ENCODE measurements at places on chromosomes 1 and 21.

DNA sequence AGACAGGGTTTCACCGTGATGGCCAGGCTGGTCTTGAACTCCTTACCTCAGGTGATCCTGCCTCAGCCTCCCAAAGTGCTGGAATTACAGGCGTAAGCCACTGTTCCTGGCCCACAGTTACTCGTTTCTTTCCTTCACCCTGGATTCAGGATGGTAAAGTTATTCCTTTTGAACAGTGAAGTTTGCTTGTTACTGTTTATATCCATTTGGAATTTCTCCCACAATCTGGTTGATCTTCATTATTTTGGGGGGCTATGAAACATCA lies 43.0 kb downstream of the WDR4 start:
- no peak for DNase-seq

DNA sequence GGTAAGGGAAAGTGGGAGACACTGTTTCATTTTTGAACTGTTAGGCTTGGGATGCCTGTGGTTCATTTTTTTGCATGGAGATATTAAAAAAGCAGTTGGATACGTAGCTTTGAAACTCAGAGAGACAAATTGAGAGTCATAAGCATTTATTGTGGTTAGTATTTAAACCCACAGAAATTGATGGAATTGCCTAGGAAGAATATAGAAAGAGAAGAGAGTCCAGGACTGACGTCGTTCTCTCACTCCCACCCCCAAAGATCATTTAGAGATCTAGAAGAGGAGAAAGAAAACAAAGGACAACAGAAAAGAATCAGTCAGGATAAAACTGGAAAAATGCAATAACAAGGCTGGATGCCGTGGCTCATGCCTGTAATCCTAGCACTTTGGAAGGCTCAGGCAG lies 73.2 kb upstream of the BMP8A start:
- no peak for DNase-seq

- DNase-seq = no peak
These were observed 26.3 kb downstream of the ZNF648 start for GRCh38 chr1:182035097-182035770.

DNA sequence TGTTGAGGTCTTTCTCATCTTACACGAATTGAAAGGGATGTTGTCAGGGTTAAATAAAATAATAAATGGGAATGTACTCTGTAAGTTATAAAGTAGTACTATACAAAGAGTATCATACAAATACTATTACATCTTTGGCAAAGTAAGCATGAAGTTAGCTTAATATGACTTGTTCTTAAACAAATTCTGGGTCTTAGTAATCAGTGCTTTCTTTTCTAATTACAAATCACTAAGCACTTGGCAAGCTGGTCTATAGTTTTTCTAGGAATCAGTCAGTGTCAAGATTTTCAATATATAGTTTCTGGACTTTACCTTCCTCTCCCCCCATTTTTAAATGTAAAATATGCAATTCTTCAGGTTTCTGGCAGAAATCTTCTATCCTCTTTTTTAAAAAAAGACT lies 6.9 kb downstream of the LYST start:
- DNase-seq = no peak

- DNase-seq = no peak
These were observed 37.1 kb downstream of the PIK3CD start for GRCh38 chr1:9688599-9688998.

DNA sequence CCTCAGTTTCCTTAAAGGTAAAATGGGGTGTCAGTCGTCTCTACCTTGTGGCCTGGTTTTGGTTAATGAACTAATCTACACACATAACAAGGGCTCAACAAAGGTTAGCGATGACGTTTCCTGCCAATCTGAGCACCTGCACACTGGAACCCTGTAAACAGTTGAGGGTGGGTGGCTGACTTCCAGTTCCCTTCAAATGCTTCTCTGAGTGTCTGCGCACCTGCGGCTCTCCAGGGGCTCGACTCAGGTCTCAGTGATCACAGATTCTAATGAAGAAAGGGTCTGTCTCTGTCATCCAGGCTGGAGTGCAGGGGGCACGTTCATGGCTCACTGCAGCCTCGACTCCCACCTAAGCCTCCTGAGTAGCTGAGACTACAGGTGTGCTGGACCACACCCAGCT lies 3.3 kb upstream of the AGPAT3 start:
- DNase-seq = no peak

DNA sequence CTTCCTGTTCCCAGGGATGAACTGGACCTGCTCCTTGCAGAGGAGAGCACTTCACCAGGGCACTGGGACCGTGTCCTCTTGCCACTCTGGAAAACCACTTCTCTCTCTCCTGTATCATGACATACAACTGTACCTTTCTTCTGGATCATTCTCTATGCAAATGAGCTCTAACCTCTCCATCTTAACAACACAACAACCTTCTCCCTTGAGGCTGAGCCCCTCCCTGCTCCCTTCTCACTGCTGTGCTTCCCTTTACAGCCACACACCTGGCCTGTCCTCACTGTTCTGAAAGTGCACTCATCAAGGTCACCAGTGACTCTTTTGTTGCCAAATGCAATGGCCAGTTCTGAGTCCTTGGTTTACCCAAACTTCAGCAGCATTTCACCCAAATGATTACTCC lies 54.5 kb upstream of the MRPS6 start:
- DNase-seq = no peak

DNA sequence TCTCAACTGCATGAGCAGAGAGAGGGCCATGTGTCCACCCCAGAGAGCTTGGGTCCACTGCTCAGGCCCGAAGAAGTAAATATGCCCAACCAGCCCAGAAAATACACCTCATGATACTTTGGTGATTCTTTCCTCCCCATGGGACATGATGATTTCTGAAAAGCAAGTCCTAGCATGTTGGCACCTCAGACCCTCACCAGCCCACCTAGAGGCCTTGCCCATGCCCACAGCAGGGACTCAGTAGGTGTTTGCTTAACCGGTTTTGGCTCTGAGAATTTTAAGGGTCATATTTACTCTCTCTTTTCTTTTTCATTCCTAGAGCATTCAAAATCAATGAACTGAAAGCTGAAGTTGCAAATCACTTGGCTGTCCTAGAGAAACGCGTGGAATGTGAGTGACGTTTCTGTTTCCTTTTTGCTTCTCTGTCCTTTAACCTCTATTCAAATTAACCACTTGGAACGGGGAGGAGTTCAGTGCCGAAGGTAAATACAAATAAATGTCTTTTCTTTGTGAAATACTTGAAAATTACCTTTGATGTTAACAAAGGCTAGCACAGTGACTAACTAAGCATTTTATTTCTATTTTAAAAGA lies 79.7 kb downstream of the PDE9A start:
- no peak for DNase-seq

DNA sequence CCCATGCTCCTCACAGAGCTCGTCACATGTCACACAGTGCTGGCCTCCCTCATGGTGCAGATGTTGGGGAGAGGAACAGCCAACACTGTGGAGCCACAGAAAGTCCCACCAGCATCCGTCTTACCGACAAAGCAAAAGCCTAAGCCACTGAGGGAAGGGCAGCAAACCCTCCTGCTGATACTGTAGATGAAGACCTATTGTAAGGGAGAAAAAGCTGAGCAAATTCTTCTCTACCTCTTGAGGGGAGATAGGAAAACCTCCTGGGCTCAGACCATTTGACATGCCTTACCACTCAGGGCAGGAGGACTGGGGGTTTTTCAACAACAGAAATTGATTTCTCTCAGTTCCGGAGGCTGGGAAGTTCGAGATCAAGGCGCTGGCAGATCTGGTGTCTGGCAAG lies 95.9 kb downstream of the WDR64 start:
- no peak for DNase-seq
